ENCODE measurements at places on chromosomes 1 and 21.

- no peak for DNase-seq
Measured at GRCh38 chr1:57966751-57967406, 543.0 kb upstream of the DAB1 start.

- DNase-seq = no peak
Measured at GRCh38 chr1:93675931-93676330, 5.7 kb downstream of the BCAR3 start.

DNA sequence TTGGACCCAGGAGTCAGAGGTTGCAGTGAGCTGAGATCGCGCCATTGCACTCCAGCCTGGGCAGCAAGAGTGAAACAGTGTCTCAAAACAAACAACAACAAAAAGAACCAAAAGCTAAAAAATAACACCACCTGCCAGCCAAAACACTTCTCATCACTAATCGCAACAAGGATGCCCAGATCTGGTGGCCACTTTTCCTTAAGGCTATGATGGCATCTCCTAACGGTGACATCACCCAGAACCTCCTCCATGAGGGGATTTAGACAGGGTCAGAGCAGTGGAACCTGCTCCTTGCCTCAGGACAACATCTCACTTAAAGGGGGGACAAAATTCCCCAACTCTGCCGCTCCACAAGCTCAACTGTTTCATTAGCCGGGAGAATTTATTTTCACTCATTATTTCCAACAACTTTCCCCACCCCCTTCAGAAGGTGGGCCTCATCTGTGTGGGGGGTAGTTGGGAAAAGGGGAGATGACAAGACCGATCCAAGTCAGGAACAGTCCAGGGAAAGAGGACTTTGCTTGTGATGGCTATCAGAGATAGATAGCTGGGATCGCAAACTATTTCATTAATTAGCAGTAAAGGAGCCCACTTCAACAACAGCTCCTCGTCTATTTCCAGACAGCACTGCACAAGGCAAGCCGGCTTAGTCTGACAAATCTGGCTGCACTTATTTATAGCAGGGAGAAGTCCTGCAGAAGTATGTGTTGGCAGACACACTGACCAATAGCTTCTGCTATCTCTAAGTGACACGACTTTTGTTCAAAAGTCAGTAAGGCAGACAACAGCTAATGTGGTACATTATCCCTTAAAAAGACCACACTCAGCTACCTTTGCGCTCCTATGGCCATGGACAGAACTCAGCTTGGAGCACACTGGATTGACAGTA lies 2.6 kb downstream of the PABPC4 start:
- DNase-seq = no peak

DNA sequence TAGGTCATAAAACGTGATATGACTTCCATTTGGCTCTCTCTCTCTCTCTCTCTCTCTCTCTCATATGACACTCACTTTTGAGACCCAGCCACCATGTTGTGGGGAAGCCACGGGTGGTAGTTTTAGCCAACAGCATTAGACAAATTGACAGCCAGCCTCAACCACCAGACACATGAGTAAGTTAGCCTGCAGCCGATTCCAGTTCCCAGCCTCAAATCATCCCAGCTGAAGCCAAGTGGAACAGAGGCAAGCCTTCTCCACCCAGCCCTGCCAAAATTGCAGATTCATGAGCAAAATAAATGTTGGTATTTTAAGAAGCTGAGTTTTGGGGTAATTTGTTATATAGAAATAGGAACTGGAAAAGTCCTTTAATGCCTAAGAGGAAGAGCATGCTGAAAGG lies 98.0 kb upstream of the DNAH14 start:
- DNase-seq = no peak

DNA sequence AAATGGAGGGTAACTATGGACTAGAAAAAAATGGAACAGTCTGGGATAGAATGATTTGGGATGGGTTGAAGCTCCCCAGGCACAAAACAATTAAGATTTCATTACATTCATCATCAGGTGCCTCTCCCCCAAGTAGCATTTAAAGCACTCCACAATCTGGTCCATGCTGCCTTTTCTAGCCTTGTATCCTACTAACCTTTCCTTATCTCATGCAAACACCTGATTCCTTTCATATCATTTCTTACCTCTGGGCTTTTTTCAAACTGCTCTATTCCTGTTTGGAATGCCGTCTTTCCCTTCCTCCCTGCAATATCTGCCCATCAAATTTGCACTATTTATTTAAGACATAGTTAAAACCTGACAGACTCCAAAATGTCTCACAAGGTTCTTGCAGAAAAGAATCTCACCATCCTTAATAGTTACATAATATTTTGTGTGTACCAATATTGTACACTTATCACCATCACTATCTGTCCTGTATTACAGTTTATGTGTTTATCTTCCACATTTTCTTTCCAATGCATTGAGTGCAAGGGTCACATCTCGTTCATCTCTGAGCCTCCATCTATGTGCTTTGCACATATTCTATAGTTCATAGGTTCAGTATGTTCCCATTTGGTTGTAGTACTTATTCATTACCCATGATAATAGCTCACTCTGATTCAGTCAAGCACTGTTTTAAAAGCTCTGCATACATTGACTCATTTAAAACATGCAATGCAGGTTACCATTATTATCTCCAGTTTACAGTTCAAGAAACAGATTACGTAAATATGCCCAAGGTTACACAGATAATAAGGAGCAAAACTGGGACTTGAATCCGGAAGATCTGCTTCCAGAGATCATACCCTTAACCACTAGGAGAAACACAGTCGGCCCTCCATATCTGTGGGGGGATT lies 16.1 kb upstream of the SHCBP1L start:
- no peak for DNase-seq

DNA sequence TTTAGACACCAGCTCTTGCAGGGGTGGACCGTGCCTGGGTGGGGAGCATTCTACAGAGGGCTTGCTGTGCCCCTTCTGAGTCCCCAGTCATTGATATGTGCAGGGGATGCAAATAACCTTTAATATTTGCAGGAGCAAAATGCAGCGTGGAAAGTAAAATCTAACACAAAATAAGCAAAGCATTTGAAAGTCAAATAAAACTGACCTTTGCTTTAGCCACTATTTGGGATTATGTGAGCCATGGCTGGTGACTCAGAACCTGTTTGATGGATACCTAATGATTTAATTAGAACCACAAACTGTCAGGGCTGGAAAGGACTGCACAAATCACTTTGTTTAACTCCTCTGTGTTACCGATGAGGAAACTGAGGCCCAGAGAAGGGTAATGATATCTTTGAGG lies 377.5 kb downstream of the HHAT start:
- no peak for DNase-seq

GRCh38 chr1:202964791-202965410 lies 2.2 kb downstream of the CYB5R1 start:
- no peak for DNase-seq

GRCh38 chr21:24275616-24276015 lies 1331.7 kb downstream of the MRPL39 start:
- no peak for DNase-seq

GRCh38 chr1:107533436-107533835 lies 392.6 kb downstream of the NTNG1 start:
- no peak for DNase-seq

DNA sequence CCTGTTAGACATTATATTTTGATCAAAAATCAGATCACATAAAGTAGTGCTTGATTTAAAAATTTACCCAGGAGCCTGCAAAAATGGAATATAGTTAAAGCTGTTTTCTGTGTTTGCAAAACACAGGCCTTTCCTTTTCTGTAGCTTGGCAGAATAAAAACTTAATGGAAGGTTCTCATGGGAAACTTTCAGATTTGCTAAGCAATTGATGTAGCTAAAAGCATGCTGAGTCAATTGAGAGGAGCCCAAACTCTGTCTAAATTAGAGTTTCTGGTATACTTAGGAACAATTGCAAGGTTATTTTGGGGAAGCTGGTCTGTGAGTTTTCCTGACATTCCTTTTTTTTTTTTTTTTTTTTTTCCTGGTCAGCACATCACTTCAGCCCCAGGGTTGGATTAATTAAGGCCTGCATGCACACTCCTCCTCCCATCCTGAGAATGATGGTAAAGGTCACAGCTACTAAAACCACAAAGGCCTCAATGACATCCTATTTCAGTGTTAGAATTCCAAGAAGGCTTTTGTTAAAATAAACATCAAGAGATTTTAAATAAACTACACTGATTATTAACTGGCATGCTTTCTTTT lies 608.7 kb downstream of the PLPP3 start:
- no peak for DNase-seq

GRCh38 chr1:11455967-11456570 lies 22.9 kb upstream of the DISP3 start:
- no peak for DNase-seq

DNA sequence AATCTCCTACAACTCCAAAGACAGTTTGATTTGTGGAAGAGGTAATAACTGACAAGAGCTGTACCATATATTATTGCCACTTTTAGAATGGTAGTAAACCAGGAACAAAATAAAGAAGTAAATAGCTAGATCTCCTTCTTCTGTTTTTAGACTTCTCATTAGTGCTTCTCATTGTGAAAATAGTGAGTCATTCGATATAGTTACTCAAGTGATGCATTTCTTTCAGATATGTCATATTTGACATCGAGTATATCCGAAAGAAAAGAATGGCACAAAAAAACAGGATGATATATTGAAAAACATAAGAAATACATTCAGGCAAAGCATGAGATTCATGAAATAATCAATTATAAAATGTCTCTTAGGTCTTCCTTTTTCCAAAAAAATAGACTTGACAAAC lies 1346.1 kb downstream of the BRINP3 start:
- DNase-seq = no peak

- DNase-seq = no peak
Measured at GRCh38 chr1:94660994-94661393, 119.4 kb upstream of the F3 start.

DNA sequence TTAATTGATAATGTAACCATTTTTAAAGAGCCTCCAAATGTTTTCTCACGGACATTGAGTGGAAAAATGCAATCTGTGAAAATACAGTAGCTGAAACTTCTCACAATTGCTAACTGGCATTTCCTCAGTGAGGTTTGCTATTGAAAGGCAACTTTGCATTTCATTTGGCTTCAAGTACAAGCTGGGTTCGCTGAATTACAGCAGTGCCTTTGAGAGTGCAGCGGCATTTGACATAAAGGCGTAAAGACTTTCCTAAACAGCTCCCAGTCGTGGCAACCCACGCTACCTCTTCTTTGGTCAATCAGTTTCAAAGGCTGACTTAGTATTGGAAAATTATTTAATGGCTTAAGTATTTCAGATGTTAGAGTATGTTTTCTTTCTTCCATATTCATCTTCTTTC lies 39.3 kb upstream of the ZBTB18 start:
- no peak for DNase-seq

DNA sequence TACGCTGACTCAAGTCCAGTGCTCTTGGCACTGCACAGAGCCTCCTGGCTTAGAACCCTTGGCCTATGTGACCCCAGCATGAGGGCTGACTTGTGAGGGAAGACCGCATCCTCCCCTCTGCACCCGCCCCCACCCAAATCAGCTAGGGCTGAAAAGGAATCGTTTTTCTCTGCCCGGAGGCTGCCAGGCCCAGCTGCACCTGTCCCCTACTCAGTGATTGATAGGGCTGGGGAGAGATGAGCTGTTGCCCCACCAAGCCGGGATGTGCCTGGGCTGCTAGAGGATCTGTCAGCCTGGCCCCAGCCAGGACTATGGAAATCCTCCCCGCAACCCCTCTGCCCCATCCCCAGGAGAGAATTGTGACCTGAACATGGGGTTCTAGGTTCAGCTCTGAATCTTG lies 20.6 kb downstream of the MYOG start:
- DNase-seq = no peak

DNA sequence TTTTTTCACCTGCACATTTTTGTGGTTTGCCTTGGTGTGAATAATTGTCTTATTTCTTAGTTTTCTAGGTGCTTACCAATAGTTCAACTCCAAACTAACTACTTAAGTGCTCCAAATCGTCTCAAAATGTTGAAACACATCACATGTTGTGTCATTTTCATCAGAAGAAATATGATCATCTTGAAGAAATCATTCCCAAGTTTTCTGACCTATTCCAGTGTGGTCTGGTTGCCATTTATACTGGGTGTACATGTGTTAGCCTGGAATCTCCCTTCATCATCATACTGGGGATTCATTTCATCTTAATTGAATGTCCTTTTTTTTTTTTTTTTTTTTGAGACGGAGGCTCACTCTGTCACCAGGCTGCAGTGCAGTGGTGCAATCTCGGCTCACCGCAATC lies 67.0 kb downstream of the EIF2B3 start:
- no peak for DNase-seq

DNA sequence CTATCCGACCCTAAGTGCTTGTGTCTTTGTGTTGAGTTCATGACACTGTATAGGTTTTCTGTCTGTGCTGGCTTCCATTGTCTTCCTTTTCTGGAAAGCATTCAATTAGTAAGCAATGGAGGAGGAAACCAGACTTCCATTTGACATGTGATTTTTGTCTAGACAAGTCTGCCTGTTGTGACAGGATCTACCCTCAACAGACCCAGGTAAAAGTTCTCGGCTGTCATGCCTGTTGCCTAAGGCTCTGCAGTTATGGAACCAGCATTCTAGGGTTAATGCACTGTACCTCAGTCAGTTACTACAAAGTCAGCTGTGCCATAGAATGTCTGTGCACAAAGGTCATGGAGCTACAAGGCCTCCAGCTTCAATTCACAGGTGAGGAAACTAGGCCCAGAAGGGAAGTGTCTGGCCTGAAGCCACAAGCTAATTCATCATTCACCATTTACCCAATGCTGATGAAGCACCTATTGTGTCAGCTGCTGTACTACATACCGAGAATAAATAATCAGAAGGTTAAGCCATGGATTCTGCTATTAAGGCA lies 72.3 kb downstream of the PLPP3 start:
- no peak for DNase-seq

DNA sequence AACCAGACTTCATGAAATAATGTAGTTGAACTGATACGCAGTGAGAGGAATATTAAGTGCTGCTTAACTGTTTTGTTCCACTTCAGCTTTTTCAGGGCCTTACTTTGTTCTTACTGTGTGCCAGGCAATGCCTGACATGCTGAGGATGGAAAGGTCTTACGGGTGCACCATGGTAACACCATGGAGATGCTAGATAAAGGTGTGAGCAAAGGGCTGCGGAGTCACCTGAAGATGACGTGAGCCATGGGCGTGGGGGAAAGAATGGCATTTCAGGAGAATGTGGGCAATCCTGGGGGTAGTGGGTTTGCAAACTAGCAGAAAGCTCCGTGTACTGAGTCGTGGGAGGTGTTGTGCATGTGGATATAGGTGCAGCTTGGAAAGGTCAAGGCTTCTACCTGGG lies 27.3 kb downstream of the MAN1C1 start:
- no peak for DNase-seq

DNA sequence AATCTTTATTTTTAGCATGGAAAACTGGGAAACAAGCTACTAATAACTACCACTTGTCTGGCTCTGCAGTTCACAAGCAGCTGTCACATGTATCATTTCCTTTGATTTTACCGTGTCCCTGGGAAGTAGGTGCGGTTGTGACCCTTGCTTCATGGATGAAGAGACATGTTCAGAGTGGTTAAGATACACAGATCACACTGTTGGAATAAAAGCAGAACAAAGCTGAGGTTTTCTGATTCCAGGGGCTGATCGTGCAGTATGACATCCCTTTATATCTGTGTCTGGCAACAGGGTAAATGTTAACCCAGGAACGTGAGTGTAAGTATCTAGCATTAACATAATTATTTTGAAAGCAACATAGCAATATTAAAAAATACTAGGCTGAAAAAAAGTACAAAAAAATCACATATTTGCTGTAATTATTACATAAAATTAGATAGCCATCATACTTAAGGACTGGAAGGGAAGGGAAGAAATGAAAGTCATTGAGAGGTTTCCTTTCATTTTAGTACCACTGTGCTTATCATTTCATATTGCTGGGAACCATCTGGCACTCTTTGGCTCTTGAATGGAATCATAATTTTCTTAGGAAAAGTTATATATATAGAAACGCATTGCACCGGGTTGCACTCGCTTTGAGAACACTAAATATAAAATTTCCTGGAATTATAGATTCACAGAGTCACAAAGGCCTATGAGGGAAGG lies 62.8 kb upstream of the PAXBP1 start:
- DNase-seq = no peak
